Suppressor macrophage (primary cell): ENCODE measurements at places on chromosomes 13 and 19.

DNA sequence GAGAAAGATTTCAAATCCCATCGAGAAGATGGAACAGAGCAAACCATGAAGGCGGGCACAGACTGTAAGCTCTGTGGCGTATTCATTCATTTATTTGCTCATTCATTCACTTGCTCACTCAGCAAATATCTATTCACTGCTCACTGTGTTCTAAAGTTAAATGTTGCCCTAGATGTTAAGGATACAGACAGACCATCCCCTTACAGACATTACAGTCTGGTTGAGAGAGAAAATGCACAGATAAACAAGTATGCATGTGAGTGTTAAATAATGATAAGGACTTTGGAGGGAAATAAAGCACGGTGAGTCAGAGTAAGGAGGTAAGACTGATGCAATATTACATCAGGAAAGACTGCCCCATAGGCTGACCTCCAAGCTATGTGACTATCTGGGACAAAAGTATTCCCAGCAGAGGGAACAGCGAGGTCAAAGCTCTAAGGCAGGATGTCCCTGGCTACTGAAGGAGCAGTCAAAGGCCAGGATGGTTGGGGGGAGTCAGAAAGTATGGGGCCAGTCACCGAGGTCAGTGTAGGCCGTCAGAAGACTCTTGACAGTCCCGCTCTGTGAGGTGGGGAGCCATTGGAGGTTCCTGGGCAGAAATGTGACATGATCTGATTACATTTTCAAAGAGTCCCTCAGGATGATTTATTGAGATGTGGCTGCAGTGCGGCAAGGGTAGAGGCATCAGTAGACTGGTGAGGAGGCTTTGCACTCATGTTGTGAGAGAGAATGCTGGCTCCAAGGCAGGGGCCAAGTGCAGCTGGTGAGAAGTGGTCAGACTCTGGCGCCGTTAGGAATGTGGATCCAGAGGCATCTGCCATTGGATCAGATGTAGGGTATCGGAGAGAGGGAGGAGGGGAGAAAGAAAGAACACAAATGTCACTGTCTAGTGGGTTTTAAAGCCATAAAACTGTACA is 37.9 kb downstream of the MBNL2 start:
- DNase-seq, result peak; percentile 40

DNA sequence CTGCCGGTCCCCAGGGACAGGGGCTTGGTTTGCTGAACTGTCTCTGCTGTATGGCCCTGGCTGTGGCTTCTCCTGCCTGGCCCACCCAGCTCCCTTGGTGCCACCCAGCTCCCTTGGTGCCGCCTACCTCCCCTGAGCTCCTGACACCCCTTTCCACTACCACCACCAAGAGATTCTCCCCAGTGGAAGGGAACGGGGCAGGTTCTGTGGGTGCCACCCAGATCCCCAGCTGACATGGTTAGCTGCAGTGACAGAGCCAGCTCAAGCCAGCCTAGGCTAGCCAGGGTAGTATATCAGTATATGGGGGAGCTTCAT is 28.5 kb upstream of the POP4 start:
- no peak for DNase-seq

DNA sequence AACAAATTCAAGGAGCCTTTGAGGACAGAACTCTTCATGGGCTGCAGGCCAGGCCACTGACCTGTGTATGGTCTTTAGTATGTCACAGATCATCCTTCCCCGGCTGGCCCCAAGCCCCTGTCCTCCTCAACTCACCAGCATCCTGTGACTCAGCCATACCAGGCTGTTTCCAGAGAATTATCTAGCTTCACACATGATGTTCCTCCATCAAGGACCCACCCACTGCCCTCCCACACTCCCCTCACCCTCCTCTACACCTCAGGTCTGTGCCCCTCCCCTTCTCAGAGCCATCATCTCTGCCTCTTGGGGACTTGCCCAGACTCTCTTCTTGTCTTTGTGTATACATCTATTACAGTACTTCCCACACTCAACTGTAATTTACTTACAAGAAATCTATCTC is 14.7 kb downstream of the DCT start:
- DNase-seq, result no peak

DNA sequence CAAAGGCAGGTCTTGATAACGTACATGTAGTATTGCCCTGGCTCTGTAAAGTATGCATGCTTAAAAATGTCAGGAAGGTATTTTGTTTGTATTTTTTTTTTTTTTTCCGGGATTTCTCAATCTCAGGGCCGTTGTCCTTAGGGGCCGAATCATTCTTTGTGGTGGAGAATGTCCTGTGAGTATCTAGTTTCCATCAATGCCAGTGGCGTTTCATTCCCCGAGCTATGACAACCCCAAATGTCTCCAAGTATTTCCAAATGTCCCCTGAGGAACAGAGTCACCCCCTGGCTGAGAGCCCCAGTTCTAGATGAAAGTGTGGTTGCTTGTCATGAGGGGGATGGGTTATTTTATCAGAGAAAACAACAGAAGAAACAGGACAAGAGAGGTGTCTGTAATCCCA is 68.7 kb downstream of the ACSBG2 start:
- DNase-seq, result no peak

DNA sequence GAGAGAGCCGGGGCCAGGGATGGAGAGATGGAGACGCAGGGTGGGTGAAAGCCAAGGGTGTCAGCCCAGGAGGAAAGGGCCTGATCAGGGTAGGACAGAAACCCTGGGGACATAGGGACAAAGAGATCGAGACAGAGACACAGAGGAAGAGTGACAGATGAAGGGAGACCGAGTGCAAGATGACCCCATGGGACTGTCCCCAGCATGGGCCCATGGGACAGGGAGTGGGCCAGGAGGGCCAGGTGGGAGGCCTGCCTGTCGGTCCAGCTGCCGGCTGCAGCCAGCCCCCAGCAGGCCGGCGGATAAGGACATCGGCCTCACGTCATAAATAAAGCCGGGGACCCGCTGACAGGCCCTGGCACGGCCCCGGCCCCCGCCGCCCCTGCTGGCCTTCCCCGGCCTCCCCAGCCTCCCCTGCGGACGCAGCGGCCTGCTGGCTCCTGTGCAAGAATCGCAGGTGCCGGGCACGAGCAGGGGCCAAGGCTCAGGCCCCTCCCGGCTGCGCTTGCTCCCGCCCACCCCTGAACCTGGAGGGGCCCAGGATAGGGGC is 6.3 kb downstream of the REX1BD start:
- DNase-seq, result no peak

DNA sequence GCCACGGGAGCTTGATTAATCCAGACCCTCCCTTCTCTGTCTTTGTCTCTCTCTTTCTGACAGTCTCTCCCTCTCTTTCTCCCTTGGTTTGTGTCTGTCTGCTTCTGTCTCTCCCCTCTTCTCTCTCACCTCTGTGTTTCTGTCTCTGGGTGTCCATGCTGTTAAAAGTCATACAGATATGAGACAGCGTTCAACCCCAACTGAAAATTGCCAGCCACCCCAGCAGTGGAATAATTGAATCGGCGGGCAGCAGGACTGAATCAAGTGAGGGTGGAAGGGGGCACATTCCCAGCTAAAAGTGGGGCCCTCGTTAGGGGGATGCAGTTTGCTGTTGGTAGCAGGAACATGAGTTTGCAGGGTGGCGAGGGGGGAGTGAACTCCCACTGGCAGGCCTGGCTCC is 43.7 kb downstream of the TINCR start:
- DNase-seq, result no peak

GRCh38 chr19:1859331-1859781 is 4.0 kb downstream of the KLF16 start:
- no peak for DNase-seq

DNA sequence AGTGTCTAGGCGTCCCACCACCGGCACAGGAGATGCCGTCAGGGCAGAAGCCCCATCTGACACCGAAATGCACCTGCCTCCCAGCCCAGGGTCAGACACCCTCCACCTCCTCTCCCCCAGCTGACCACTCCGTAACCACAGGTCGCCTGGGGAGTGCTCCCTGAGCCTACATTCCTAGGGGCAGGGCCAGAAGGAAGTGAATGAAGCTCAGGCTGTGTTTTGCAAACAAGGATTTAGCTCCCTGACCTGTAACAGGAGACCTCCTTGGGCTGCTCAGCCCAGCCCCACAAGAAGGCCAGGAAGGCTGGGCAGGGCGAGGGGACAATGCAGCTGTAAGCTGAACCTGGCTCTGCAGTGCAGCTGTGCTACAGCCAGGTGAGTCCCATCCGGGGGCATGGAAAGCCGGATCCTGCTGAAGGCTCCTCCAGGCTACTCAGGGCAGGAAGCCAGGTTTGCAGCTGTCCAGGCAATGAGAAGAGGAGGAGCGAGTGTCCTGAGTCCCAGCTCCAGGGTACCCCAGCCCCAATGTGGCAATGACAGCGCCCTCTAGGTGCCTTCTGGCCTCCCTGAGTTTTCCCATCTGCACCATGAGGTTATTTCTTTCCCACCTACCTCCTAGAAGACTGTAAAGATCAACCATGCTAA is 42.1 kb downstream of the RHPN2 start:
- no peak for DNase-seq

- no peak for DNase-seq
Observed at GRCh38 chr13:72390909-72391308, 336.5 kb downstream of the MZT1 start.

DNA sequence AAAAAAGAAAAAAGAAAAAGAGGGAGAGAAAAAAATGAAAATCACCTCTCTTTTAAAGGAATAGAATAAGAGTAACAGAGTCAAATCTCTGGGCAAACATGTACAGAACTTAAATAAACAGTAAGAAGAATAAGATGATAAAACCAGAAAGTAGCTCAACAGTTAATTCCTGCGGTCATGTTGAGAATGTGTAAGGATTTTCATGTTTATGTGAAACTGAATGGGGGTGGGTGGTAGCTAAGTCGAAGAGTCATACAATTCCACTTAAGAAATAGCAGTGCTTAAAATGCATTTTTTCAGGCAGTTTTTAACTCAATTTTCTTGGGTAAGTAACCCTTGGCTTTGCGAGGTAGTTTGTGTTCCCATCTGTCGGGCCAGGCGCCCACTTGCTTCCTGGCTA is 60.9 kb downstream of the PEX11G start:
- DNase-seq, result no peak

- peak; percentile 36 for DNase-seq
Observed at GRCh38 chr19:48992581-48993174, 431 bp downstream of the GYS1 start.

DNA sequence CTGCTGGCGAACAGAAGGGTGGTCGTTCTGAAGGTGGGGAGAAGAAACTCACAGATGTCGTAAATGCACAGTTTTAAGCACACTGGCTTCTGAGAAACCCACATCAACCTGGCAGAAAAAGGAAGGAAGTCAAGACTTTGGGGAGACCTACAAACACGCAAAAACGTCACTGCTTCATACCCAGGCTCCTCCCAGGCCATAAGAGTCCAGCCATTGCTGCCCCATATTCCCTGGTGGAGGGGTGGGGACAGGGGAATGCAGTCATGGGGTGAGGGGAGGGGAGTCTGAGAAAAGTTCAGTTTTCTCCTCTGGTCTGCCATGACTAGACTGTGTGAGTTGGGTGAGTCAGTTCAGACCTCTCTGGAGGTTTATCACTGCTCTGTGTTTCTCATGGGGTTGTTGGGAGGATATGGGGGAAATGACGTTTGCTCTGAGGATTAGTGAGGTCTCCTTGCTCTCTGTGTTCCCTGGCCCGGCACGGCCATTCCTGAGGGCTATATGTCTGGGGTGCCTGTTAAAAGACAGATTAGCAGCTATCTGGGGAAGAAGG is 139.0 kb downstream of the FLT1 start:
- no peak for DNase-seq

- DNase-seq, result no peak
Observed at GRCh38 chr13:23622985-23623384, 52.8 kb downstream of the TNFRSF19 start.
